HCT116 (cell line): ENCODE measurements at places on chromosomes 4 and X. TPM values are rescaled to one million over a fixed set of nuclear protein-coding genes. Genes with fewer than 3 reads are reported as not detected.

- no peak for DNase-seq
These were observed 4.3 kb downstream of the HADH start for GRCh38 chr4:107993969-107994368.

DNA sequence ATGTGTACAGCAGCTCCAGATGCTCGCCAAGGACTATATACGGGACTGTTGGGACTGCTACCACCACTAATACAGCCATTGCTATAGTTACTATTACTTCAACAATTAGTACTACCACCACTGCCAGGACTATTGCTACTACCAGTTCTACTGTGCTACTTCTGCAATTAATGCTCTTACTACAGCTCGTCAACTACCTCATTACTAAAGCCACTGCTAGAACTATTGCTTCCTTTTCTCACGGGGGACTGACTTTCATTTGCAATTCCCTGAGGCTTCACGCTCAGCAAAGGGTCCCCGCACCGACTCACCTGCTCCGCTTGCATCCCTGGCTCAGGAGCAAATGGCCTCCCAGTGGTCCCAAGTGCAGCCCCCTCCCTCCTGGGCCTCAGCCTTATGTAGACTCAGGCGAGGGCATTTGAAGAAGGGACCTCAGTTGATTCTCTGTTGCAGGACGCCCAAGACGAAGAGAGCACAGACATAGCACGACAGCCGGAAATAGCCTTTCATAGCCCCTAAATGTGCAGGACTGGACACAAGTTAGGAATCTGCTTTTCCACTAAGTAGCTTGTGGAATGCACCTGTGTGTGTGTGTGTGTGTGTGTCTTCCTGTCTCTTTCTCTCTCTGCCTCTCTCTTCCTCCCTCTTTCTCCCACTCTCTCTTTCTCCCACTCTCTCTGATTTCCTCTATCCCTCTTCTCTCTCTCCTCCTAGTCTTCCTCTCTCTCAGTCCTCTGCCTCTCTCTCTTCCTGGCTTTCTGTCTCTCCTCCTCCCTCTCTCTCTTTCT is 294.8 kb downstream of the ASMT start:
- no peak for DNase-seq

GRCh38 chrX:12986886-12987285 is 12.0 kb downstream of the TMSB4X start:
- no peak for DNase-seq

GRCh38 chr4:5965225-5965624 is 53.0 kb downstream of the C4orf50 start:
- no peak for DNase-seq

DNA sequence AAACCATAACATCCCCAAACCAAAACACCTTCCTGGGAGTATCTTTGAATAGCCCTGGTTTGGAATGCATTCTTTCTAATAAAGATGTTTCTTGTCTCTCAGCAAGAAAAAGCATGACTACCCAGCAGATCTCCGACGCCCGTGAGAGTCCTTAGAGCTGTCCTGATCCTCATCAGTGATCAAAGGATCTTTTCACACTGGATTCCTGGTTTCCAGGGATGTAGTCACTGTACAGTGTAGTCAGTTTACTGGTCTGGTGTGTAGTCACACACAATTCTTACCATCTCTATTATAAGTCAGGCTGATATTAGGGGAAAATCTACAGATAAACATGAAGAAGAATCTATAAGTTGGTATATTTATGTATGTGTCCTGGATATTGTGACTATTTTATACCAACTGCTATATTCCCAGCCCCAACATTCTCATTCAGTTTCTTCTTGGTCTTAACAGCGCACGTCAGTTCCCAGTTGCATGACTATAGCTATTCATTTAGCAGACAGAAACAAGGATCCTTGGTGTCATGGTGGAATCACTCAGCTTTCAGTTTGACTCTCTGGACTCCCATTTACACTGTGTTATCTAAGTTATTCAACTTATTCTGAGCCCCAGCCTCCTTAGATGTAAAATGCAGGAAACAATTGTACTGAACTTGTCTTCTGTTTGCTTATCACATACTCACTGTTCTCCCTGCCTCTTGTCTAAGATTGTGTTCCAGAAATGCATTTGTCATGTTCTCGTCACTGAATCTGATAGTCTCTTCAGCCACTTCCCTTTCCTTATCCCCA is 68.3 kb downstream of the SLIT2 start:
- no peak for DNase-seq

- DNase-seq = no peak
These were observed 278.0 kb downstream of the FBXO8 start for GRCh38 chr4:174005422-174005821.

- no peak for DNase-seq
These were observed 59.7 kb downstream of the HADH start for GRCh38 chr4:108049406-108049805.

GRCh38 chr4:80266253-80266901 is at the start of gene FGF5:
Gene FGF5 (plus strand): TSS chr4:80266664. CDS start chr4:80266825, 161 bp downstream.
- no peak for DNase-seq

GRCh38 chrX:148133105-148133725 is 152.1 kb downstream of the FMR1NB start:
- no peak for DNase-seq

- no peak for DNase-seq
These were observed 2334.6 kb downstream of the PCDH7 start for GRCh38 chr4:33054656-33055196.

DNA sequence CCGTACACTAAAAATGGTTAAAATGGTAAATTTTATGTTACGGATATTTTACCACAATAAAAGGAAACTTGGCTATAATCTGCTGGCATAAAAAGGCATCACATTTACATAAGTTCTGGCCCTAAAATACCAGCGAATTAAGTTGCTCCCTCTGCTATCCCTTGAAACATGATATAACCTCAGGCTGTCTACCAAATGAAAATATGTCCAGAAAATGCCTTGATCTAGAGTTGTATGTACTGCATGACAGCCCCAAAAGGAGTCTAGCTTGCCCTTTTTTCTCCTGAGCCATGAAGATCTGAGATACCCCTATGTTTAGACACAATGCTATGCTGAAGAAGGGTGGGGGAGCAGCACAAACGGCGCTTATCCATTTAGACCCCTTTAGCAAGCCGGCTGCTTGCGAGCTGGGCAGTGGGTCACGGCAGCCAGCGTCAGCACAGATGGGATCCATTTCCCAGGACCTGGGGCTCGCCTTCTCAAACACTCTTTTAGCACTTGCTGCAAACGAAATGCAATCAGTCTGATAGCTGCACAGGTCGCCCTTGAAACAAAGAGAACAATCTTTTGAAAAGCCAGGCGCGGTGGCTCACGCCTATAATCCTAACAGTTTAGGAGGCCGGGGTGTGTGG is 77.0 kb downstream of the AFAP1 start:
- DNase-seq = no peak

DNA sequence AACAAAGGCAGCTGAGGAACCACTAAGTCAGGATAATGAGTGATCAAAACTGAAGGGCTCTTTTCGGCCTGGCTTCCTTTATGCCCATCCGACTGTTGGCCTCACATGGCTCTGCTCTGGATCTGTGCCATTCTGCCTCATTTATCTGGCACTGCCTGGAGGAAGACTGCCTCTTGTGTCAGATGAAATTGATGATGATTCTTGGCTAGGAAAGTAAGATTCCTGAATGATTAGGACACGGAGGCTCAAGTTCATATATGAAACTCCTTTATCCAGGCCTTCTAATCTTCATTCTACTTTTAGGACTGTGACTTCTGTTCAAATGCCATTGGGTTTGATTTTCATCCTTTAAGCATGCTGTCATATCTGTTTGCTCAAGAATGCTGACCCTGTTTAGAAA is 475.4 kb upstream of the RPS6KA3 start:
- DNase-seq = no peak

DNA sequence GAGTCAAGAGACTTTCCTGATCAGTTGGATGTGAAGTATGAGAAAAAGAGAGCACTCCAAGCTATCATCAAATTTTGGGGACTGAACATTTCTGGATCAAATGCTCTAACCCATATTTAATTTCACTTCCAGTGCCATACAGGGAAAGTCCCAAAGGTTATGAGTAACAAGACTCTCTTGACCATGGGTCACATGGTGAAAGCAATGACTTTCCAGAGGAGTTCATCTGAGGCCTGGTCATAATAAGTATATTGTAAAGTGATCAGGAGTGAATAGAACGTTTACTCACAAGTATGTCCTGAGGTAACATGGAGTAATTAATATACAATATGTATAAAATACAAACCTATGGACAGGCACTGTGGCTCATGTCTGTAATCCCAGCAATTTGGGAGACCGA is 40.7 kb upstream of the ARMCX5 start:
- no peak for DNase-seq

DNA sequence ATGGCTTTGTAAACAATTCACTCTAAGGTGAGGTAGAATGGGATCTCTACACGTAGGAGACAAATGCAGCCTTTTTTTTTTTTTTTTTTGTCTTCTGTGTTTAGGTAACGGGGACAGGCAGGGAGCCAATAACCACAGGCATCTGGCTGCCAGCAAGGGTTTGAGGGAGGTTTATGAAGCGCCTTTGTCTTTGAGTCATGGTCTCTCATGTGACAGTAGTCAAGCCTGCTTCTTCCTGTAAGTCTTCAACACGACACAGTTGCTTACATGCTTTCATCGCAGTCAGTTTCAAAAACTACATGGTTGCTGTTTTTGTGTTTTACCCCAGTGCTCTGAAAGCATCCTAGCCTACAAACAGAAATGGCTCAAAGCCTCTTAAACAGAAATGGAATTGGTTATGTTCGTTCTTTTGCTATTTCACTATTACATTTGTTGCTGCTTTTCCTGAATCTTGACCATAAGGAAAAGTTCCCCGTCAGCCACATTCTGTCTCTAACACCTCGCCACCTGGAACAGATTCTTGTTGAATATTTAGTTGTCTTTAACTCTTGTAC is 127.8 kb upstream of the METTL14 start:
- DNase-seq = peak; percentile 18

DNA sequence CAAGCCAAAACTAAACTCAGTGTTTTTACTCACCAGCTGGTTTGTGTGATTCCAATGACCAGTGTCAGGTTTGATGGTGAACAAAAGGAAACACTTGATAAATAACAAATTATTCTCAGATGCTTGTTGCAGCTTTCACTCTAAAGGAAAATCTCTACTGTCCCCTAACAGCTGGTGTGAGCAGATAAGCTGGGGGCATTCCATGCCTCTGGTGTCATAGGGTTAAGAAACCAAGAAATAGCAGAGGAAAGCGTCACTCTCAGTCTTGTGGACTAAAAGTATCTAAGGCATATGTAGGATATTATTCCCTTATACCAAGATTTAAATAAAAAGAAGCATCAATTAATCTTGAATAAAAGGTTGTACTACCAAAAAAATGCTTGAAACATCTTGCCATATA is 24.3 kb downstream of the TRPC5 start:
- DNase-seq = no peak

GRCh38 chr4:70931347-70931746 is 29.2 kb downstream of the MOB1B start:
- no peak for DNase-seq

DNA sequence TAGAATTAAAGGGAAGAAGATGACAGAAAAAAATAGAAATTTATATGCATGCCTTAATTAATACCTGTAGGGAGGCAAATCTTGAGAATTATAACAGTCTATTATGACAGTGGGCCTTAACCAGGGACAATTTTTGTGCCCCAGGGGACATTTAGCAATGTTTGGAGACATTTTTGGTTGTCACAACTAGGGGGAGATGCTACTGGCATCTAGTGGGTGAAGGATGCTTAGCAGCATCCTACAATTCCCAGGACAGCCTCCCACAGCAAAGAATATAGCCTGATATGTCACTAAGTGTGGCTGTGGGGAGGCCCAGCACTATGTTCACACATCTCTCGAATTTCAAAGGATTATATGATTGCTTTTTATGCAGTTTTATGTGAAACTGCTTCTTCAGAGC is 10.5 kb downstream of the GPR82 start:
- DNase-seq = peak; percentile 2

GRCh38 chrX:34778916-34779315 is 121.8 kb upstream of the TMEM47 start:
- DNase-seq = no peak

DNA sequence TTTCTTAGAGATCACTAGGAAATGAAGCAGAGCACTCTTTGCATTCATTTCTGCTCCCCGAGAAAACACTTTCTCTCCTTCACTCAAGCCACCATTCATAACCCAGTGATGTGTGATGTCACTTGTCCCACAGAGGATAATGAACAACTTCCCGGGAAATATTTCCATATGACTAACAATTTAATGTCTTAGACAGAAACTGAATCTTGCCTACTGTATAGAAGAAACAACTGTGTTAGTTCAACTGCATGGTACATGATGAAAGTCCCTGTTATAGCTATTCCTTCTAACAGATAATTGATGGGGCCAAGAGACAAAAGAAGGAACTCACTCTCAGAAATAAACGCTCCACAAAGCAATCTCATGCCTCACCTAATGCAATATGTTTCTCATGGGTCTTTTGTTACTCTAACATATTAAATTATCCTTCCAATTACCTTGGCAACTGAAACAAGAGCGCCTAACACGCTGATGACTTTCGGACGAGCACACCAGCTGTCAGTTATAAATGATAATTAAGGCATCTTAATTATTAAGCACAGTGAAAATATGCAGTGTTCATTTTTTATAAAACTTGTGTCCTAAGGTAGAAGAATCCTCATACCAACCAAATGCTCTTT is 113.7 kb upstream of the TLR3 start:
- DNase-seq = no peak

DNA sequence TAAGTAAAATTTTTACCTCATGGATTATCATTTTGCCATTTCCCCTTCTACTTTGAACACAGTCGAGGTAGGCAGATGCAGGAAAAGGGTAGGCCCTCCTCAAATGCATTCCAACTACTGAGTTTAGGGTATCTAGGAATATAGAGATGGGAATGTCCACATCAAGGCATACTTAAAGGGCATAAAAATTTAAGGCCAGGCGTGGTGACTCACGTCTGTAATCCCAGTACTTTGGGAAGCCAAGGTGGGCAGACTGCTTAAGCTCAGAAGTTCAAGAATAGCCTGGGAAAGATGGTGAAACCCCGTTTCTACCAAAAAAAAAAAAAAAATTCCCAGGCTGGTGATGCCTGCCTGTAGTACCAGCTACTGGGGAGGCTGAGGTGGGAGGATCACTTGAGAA is 146.5 kb downstream of the PDGFC start:
- DNase-seq = no peak

- no peak for DNase-seq
These were observed 41.8 kb downstream of the OCRL start for GRCh38 chrX:129581904-129582303.

TMEM150C gene
- total RNA-seq = 1.2 TPM

ANKRD50 gene
- 16.5 TPM for total RNA-seq

MGARP gene
- 0.22 TPM for total RNA-seq

P2RY8 gene
- total RNA-seq = 0.44 TPM

NHSL2 gene
- 0.22 TPM for total RNA-seq

GPC3 gene
- 0.98 TPM for total RNA-seq

CENPC gene
- total RNA-seq = 15.4 TPM

LUZP4 gene
- total RNA-seq = not detected

COL25A1 gene
- not detected for total RNA-seq

ARX gene
- 0.22 TPM for total RNA-seq

CEP135 gene
- 10.9 TPM for total RNA-seq
